Dorsolateral prefrontal cortex (tissue), 122 donors: ENCODE measurements at places on chromosomes 3 and 15.

DNA sequence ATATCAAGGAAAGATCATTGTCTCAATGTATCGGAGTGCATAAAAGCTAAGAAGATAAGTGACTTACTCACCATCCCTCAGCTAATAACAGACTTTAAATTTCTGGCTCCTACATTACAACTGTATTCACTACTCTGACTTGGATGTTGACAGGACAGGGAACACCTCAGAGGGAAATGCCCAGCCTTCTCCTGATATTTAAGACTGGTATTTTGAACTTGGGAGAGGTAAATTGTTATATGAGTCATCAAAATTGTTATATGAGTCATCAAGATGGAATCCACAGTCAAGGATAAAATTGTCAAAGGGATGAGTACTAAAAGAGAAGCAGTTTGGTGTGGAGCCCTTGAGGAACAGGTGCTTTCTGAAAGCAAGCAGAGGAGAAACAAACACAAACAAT, 961.4 kb downstream of the VGLL3 start:
- DNase-seq, result no peak

DNA sequence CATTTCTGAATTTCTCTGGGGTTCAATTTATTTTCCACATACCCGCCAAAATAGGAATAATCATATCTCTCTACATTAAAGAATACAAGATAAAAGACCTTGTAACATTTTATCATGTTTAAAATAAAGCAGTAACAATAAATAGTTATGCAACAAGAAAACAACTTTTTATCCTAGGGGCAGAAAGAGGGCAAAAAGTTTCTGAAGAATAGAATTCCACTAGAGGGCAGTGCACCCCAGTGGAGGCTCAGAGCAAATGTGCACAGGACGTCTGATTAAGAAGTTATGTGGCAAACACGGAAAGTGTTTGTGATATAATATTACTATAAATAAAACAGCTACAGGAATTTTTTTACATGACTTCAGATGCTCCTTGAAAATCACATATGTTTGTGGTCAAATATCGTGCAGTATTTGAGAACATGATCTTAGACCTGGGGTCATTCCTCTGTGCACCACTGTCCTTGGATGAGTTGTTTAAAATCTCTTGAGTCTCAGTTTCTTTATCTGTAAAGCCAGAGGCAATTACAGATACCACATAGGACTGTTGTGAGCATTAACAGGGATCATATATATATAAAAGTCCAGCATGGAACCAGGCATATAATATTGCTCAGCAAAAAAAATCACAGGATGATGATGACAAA, 13.2 kb upstream of the PIK3R4 start:
- peak; percentile 53 for DNase-seq

GRCh38 chr15:97708252-97708651, 252.3 kb upstream of the ARRDC4 start:
- DNase-seq, result no peak

DNA sequence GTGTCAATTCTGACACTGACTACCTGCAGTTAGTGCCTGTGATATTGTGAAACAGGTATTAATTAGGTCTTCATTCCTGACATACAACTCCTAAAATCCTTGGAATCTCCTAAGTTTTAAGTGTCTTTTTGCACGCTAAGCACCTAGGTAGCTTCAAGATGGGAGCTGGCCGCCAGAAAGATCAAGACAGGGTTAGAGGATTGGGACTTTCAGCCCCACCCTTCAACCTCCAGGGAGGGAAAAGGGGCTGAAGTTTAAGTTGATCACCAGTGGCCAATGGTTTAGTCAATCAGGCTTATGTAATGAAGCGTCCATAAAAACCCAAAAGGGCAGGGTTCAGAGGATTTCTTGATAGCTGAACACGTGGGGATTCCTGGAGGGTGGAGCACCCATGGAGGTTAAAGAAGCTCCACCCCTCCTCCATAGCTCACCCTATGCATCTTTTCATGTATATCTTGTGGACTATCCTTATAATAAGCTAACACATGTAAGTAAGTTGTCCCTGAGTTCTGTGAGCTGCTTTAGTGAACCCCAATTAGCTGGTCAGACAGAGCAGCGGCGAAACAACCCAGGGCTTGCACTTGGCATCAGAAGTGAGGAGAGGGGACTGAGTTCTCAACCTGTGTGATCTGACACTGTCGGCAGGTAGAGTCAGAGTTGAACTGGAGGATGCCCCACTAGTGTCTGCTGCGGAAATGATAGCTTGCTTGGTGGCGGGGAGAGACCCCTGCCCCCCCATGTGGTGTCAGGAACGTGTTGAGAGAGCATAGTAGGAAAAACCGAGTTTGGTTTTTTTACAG, 12.8 kb upstream of the SRP14 start:
- DNase-seq, result no peak
